ENCODE measurements at places on chromosomes 1 and 21.

- DNase-seq, result no peak
These were observed 633.7 kb upstream of the USP24 start for GRCh38 chr1:55848906-55849305.

DNA sequence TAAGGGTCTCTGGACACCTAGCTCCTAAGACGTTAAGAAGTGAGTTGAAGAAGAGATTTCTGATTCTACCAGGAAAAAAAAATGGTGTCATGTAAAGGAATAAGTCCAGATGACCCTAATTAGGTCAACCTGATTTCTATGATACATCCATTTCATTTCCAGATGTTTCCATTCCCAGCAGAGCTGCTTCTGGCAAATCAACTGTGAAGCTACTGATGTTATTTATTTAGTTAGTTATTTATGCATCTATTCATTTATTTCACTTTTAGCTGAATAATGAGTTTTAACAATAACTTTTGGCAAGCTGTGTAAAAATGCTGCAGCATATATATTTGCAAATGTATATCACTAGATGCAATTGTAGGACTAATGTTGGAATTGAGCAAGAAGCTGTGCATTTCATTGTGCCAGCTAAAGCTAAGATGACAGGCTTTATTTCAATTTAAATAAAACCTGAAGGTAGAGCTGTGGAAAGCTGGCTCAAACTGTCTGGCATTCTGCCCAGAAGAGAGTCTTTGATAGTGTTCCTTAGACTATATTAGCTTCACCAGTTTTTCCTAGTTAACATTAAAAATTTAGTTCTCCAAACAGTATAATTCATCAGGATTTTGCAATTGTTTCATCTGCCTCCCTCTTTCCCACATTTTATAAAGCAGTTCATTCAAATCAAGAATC, 1164.4 kb upstream of the ADGRL4 start:
- no peak for DNase-seq

- DNase-seq, result no peak
These were observed 17.0 kb downstream of the LHX4 start for GRCh38 chr1:180247061-180247460.

DNA sequence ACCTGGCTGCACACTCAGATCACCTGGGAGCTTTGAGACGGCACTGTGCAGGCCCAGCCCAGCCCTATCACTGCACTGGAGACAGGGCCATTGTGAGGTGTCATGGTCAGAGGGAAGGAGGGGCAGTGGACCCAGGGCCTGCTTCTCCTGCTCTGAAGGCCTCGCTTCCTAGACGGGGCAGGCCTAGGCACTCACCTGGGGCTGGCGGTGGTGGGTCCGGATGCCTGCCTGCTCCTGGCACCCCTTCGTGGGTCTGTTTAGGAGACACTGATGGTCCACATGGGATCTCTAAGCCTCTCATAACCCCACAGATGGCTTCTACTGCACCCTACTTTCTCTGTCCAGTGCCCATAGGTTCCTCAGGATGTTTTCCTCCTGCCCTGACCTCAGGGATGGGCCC, 230.9 kb downstream of the MATN1 start:
- no peak for DNase-seq

GRCh38 chr1:34477632-34478141, 277.2 kb upstream of the GJB5 start:
- DNase-seq, result no peak

GRCh38 chr1:6745073-6745472, 40.2 kb upstream of the CAMTA1 start:
- peak; percentile 62 for DNase-seq

GRCh38 chr1:119740896-119741780, 27.6 kb downstream of the HMGCS2 start:
- no peak for DNase-seq

DNA sequence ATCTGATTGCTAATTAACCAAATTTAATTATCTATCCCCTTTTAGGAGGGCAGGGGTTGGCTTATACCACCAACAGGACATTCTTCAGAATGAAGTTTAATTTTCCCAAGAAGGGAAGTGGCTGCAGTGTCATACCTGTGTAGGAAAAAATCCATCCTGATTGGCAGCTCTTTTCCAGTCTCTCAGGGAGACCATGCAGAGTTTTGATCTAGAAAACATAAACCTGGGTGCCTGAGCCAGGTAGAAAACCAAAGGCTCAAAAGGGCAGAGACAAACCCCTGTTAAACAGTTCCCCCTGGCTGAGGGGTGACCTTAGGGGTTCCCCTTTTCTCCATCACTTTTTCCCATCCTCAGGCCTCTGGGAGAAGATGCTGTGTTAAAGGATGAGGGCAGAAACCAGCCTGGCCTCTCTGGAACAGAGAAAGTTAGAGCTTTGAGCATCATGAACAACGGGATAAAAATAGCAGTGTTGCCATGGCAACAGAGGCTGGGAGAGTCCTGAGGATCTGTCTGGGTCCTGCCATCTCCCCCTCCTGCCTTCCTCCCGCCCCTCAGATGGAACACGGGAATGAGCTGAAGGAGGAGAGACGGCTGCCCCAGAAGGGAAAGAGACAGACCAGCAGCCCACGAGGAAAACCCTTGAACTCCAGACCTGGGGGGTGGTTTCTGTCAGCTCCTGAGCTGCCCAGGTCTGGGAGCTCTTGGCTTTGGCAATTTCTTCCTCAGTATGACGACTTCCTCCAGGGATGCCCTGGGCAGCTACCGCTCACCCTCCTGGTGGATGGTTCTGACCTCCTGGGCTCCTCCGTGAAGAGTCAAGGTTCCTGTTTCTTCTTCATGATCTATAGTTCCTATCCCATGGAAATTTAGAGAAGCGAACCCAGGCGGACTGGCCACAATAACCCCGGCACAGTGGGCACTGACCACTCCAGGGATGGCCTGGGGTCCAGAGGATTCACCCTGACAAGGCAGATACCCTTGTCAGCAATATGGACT, 14.0 kb upstream of the LEMD1 start:
- no peak for DNase-seq

GRCh38 chr1:187038784-187039183, 210.0 kb downstream of the PLA2G4A start:
- no peak for DNase-seq

DNA sequence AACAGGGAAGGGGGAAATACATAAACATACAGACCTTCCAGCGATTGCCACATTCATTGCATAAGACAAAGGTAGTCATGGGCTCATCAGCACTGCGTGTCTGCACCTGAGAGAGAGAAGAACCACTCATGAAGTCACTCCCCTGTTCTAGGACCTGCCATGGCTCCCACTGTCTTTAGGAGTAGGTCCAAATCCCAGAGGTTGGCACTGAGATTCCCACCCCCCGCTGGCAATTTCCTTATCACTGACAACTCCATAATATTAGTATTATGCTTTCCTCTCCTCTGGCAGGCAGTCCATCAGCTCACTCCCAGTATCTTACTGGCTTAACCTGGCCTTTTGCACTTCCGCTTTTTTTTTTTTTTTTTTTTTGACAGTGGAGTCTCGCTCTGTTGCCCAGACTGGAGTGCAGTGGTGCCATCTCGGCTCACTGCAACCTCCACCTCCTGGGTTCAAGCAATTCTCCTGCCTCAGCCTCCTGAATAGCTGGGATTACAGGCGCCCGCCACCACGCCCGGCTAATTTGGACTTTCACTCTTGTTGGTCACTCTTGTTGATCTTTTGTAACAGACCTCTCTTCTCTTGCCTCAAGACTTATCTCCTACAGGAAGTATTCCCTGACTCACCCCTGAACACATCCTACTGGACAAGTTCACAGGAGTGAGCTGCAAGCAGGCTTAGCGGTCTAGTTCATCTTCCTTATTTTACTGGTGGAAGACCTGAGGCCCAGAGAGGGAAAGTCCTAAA, 14.8 kb upstream of the ZNF436 start:
- no peak for DNase-seq

DNA sequence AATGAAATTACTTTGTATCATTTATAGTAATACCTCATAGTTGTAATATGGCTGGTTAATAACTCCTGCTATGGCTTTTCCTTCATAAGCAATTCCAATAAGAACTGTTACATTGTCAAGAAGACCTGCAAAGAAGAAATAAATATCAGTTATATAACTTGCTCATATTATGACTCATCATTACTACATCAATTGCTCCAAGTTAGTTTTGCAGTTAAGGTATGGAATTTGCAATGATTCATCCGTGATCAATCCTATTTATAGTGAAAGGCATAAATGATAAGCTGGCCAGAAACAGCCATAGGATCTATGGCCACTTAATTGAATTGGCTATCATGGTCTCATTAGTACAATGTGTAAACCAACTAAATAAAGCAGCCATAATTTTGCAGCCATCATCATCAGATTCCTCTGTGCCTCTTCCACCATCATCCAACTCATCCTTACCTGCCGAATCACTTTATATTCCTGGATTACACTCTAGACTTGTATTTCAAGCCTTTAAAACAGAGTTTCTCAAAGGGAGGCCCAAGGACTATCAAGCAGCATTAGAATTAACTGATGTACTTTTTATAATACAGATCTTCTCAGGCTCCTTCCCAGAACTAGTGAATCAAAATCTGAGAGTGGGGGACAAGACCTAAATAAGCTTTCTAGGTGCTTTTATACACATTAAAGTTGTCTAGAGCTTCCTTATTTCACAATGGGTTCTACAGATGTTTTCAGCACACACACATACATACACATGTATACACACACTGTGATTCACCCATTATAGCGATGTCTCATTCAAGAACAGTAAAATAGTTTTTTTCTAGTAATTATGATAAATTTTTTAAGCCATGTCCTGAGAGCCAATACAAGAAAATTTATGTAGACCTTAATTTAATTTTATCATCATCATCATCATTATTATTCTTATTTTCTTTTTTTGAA, 21.2 kb upstream of the EPRS1 start:
- DNase-seq, result no peak

GRCh38 chr1:22323141-22323845, 128.4 kb upstream of the ZBTB40 start:
- no peak for DNase-seq

GRCh38 chr1:157131281-157131680, 6.9 kb downstream of the ETV3 start:
- no peak for DNase-seq

DNA sequence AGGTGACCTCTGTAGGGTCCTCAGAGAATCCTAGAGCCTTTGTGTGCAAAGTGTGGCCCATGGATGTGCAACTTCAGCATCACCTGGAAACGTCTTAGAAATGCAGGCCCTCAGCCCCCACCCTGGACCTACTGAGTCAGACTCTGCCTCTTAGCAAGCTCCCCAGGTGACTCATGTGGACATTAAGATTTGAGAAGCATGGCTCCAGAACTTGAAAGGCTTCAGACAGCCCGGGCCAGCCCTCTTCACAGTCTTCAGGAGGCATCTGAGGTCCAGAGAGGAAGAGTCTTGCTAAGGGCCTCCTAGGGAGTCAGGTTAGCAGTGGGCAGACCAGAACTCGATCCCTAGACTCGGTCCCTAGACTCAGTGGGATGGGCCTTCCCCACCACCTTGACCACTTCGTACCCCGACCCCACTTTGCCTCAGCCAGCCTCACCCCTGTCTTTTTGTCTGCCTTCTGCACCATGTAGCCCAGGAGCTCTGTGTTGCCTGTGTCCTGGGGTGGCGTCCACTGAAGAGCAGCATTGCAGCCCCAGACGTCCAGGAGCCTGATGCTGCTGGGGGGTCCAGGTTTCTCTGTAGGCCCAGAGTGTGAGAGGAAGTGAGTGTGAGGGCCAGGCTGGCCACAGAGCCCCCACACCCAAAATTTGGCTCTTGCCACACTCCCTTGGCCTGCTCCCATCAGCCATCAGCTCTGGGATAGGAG, 4.8 kb downstream of the MYBPH start:
- DNase-seq, result no peak

GRCh38 chr1:8136766-8137165, 110.7 kb upstream of the ERRFI1 start:
- no peak for DNase-seq

GRCh38 chr1:165451691-165452090, 6.8 kb upstream of the RXRG start:
- DNase-seq, result no peak

- DNase-seq, result no peak
These were observed 7.4 kb downstream of the IFFO2 start for GRCh38 chr1:18948913-18949685.

GRCh38 chr1:6519935-6520671, 28.6 kb upstream of the PLEKHG5 start:
- DNase-seq, result no peak

GRCh38 chr21:16708101-16708835, 804.6 kb upstream of the CXADR start:
- DNase-seq, result no peak

GRCh38 chr1:7149080-7149838, 364.0 kb downstream of the CAMTA1 start:
- no peak for DNase-seq

DNA sequence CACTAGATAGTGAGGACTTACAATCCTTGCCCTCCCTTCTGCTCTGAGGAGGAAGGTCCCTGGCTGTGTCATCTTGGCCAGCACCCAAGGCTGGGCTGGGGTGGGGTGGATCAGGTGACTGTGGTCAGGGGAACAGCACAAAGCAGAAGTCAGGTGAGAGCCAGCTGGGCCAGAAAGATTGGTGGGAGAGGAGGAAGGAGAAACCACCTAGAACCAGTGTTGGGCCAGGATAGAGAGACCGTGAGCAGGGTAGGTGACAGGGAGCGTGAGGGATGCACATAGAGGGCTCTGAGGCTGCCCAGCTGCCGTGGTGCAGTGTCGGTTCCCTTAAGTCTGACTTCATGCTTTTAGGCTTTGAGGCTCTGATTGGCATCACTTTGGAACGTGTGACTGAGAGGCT, 22.7 kb downstream of the NCF2 start:
- DNase-seq, result peak; percentile 37

GRCh38 chr1:234684856-234685255, 74.9 kb upstream of the IRF2BP2 start:
- no peak for DNase-seq

- no peak for DNase-seq
These were observed 6.5 kb downstream of the ZNF644 start for GRCh38 chr1:91015358-91015780.

DNA sequence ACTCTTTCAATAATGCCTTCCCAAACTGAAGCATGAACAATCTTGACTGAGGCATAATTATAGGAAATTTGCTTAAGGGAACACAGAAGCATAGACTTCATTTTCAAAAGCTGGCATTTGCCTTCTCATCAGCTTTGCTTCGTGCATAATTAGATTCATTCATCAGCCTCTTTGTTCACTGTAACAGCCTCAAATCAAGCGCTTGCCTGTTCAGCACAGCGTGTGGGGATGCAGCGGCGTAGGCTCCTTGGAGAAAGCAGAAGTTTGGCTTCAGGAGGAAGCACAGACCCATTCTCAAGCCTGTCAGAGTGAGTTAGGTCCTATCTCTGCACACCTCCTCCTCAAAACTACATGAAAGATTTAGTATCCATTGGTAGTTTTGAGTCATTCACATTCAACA, 246.4 kb upstream of the MAP1LC3C start:
- DNase-seq, result no peak
